ENCODE measurements at places on chromosomes 16 and 17. TPM values are rescaled to one million over a fixed set of nuclear protein-coding genes. Genes with fewer than 3 reads are reported as not detected.

SLC13A2 gene
- polyA plus RNA-seq, result 1.1 TPM

MYH2 gene
- polyA plus RNA-seq, result not detected

KRTAP4-9 gene
- not detected for polyA plus RNA-seq

CD2BP2 gene
- polyA plus RNA-seq, result 37.6 TPM

AGRP gene
- polyA plus RNA-seq, result 0.93 TPM

Data from hepatocyte (in vitro differentiated cells).